SK-MEL-5 (cell line): ENCODE measurements at places on chromosomes 16 and 17.

GRCh38 chr17:4536742-4537411 is 18.3 kb downstream of the MYBBP1A start:
- no peak for DNase-seq

DNA sequence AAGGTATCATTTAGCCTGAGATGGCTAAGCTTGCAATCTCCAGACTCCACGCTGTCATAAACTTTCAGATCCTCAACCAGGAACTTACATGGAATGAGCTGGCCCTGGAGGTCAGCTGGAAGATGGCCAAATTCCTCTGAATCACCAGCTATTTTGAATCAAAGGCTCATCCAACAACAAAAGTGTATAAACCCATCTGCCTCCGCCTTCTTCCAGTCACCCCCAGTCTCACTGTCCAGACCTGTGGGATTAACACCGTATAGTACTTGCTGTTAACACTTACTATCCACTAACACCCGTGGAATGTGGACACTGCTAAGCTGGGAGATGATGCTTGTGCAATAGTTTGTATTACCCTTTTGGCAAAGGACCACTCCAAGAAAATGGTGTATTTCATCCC is 1.9 kb upstream of the LCMT1 start:
- DNase-seq: peak; percentile 70

GRCh38 chr17:79888009-79888540 is 48.8 kb upstream of the CBX4 start:
- no peak for DNase-seq

GRCh38 chr17:68800751-68801150 is 154.4 kb downstream of the ABCA8 start:
- DNase-seq: no peak

DNA sequence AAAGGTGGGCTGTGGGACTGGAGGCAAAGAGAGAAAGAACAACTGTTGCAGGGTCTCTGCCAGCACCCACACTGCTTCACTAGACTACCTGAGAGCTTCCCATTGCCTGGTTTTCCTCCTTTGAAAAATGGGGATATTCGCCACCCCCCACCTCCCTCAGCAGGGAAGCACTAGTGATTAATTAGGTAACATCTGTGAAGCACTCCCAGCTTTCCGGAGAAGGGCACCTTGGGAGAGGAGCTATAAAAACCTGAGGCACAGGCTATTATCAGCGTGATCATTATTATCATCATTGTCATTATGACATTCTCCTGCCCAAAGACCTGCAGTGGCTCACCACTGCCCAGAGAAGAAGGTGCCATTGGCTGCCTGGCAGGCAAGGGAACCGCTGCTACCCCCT is 83.5 kb downstream of the XYLT1 start:
- no peak for DNase-seq
